ENCODE measurements at places on chromosomes 1 and 21.

DNA sequence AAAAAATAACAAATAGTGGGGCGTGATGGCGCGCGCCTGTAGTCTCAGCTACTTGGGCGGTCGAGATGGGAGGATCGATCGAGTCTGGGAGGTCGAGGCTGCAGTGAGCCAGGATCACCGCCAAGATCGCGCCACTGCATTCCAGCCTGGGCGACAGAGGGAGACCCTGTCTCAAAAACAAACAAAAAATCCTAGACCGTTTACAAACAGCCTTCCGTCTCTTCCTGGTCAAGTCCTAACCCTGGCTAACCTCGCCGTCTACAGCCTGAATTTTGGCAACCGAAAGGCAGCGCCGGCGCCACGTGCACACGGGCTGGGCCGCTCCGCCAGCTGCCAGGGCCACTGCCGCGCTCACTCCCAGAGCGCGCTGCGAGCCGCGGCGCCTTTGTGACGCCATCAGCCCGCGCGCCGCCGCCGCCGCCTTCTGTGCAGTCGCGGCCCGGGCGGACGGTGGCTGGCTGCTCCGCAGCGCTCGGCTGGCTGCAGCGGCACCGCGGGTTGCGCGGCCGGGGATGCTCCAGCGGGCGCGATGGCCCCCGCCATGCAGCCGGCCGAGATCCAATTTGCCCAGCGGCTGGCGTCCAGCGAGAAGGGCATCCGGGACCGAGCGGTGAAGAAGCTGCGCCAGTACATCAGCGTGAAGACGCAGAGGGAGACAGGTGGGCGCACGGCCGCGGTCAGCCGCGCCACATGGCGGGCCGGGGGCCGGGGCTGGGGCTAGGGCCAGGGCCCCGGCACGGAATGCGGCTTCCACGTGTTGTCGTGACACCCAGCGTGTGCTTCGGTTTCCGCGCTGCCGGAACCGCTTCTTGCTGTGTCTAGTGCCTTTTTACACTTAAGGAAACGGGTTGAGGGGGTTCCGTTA lies at the start of the genes HSF2BP and RRP1B:
HSF2BP (minus strand) TSS at position 353 of the 865 bp plus-strand sequence. CDS start 1,392 bp downstream, outside the sequence.
RRP1B (plus strand) TSS at position 425 of the 865 bp plus-strand sequence; CDS start at position 530, 105 bp downstream.
- peak; percentile 85 for DNase-seq

- no peak for DNase-seq
Observed at GRCh38 chr1:11990303-11991032, 10.2 kb downstream of the MFN2 start.

DNA sequence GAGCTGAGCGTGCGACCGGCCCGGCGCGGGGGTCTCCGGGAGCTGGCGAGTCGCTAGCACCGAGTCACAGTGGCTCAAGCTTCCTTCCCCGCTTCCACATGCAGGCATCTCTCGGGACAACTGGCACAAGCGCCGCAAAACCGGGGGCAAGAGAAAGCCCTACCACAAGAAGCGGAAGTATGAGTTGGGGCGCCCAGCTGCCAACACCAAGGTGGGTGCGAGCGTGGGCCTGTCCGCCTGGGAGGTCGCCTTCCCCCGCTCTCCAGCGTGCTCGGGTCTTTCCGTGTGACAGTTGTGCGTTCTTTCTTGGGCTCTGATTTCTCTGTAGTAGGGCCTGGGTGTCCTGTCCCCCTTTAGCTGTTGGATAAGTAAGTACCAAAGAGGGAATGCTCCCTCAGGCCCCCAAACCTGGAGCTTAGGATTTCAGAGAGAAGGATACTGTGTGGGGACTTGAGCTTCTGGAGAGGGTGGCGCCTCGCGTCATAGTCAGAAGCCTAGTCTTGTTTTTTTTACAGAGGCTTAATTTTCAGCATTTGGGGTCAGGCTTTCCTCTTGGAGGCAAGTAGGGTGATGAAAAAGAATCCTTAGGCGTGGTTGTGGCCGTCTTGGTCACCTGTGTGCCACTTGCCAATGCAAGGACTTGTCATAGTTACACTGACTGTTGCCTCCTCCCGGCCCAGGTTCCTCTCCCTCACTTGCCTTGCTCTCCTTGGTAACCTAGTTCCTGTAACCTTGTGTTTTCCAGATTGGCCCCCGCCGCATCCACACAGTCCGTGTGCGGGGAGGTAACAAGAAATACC lies 790 bp downstream of the RPS8 start:
- peak; percentile 44 for DNase-seq

DNA sequence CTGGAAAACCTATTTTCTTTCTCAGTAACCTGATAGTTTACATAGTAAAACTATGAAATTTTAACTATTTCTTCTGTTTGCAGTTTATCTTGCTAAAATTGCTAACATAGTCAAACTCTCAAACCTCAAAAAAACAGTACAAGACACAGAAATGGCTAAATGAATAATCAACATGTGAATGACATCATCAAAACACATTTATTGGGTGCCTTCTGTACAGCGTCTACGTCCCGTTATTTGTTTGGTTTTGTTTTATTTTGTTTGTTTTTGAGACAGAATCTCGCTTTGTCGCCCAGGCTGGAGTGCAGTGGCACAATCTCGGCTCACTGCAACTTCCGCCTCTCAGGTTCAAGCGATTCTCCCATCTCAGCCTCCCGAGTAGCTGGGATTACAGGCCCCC lies 11.2 kb downstream of the RBM34 start:
- no peak for DNase-seq

DNA sequence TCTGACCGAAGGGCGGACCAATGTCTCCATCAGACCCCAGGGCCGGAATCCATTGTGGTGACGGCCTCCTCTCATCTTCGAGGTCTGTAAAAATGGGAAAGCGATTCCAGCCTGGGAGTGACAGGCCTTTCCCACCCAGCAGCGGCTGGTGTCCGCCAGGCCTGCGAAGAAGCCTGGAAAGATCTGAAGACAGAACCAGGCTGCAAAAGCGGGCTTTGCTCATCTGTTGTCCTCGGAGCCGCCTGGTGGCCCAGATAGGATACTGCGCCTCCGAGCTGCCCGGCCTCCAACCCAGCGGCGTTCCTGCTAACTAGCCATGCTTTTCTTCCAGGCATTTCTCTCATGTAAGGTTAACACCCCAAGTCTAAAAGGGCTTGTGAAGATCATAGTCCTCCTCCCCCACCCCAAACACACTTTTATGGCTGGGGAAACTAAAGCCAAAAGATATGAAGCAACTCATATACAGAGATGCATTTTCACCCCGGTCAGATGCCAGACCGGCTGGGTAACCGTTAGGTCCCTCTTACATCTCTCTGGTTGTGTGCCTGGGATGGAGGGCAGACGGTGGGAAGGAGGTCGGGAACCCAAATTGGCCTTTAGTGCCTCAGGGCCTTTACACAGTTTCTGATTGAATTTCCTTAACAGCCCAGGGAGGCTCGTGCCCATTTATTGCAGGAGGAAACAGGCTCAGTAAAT lies 1.9 kb upstream of the DHRS3 start:
- peak; percentile 84 for DNase-seq

DNA sequence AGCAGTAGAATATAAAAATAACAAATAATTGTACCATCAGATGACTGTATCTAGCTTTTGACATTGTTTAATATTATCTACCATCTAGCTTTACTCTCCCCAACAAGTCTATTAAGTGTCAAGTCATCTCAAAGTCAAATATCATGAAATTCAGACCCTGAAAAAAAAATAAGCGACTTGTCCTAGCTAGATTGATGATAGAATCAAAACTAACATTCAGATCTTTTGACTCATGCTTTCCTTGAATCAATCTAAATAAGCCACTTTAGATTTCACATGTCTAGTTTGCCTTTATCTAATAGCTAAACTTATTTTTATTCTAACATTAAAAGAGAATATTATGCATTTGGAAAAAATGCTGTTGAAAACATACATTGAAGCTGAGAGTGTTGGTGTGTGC lies 35.4 kb downstream of the CRB1 start:
- no peak for DNase-seq

- no peak for DNase-seq
Observed at GRCh38 chr1:200873671-200874397, 1.1 kb downstream of the GPR25 start.

- no peak for DNase-seq
Observed at GRCh38 chr1:199173356-199173755, 534.5 kb downstream of the PTPRC start.

GRCh38 chr1:66526036-66526435 lies 7.9 kb upstream of the SGIP1 start:
- no peak for DNase-seq

DNA sequence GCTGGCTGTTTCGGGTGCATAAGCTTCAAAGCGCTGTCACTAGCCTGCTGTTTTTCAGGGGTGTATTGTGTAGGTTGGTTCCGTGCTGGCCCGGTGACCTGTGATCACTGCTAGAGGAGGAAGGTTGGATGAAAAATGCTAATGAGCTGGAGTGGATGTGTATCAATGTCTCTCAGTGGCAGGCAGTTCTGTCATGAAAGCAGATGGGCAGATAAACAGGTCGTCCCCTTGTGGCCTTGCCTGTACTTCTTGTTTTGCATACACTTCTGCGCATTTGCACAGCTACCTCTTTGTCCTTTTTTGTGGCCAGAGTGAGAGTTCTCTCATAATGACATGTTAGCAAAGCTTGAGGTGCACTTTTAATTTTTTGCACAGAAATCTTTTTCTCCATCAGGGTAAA lies 2.9 kb downstream of the SELENON start:
- DNase-seq, result no peak

- DNase-seq, result no peak
Observed at GRCh38 chr1:25973610-25974321, 24.1 kb downstream of the PAFAH2 start.

DNA sequence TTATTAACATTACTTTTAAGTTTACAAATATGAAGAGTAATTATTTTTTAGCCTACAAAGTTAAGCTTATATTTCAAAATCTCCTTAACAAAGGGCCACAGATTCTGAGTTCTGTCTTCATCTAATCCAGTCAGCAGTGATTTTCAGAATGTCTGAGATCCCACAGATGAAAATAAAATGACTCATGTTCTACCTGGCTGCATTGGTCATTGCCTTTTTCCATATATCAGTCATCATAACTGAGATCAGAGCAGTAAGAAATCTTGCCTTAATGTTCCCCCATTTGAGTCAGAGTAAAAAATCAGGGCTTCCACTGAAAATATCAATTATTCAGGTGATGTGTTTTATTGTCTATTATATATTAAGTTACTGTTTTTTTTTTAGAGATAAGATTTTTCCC lies 416.1 kb downstream of the MRPL39 start:
- no peak for DNase-seq

DNA sequence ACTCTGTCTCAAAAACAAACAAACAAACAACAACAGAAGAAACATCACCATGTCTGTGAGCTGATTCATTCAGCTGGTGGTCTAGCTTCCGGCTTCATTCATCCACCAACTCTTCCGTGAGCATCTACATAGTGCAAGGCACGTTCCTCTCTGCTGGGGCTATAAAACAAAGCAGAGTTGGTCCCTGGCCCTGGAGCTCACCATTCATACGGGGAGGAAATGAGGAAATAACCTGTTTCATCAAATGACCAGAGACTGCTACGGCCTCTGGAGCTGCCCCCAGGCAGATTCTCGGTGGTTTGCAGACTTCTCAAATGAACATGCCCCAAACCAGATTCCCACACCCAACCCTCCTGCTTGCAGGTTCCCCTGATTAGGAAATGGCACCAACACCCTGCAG lies 41.0 kb upstream of the ID3 start:
- no peak for DNase-seq

DNA sequence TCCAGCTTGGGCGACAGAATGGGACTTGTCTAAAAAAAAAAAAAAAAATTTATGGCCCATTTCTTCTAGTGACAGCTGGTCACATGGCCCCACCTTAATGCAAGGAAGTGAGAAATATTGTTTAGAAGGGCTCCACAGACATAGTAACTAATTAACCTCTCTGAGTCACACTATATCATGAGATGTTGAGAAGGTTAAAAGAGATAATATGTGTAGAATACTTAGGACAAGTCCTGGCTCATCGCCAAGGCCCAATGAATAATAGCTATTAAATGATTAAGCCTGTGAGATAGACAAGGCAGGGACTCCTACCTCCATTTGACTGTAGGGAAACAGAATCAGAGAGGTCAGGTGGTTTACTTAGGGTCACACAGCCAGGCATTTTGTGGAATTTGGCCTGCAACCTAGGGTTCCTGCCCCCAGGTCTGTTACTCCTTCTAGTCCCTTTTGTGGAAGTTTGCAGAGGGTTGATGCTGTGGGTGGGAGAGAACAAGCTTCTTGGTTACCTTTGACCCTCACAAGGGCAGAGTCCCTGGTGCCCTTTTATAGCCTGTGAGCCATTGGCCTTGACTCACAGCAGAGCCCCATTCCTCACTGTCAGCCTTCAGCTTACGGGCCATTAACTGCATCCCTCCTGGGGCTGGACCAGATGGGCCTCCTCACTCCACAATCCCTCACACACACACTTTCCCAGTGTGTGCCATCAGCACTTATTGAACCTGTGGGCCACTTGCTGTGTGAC lies 48.5 kb downstream of the OPRD1 start:
- DNase-seq, result no peak

- DNase-seq, result no peak
Observed at GRCh38 chr1:66315671-66316070, 218.3 kb upstream of the SGIP1 start.

GRCh38 chr1:25568090-25568833 lies 24.9 kb downstream of the LDLRAP1 start:
- DNase-seq, result no peak

- no peak for DNase-seq
Observed at GRCh38 chr21:38979271-38980121, 173.8 kb downstream of the ETS2 start.

GRCh38 chr1:190616235-190616634 lies 138.6 kb upstream of the BRINP3 start:
- DNase-seq, result no peak
